ENCODE measurements at places on chromosomes 7 and 10.

- no peak for DNase-seq
Measured at GRCh38 chr10:3857318-3857717, 72.3 kb upstream of the KLF6 start.

GRCh38 chr7:27149842-27150567 is 2.4 kb downstream of the HOXA3 start:
- no peak for DNase-seq

GRCh38 chr10:95414844-95415485 is 124.2 kb upstream of the PDLIM1 start:
- no peak for DNase-seq

GRCh38 chr10:23432166-23432565 is 6.7 kb upstream of the OTUD1 start:
- no peak for DNase-seq

Measured in occipital lobe (tissue), 3 donors.